HS-27A (cell line): ENCODE measurements at places on chromosomes 4 and X.

DNA sequence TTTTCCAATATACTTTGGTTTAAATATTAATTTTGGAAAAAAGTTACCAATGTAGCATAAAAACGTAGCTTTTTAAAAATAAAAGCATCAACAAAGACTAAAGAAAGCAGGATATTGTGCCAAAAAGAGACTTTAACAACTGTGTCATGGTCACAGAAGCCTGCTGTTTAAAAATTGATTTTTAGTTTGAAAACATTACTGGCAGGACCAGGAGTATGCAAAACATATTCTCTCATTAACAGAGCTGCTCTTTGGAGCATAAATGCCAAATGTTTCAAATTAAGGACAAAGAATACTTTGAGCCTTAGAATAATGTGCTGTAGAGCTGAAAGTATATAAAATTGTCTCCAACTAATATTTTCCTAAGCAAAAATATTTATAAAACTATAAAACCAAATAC is 279.0 kb downstream of the ARAP2 start:
- DNase-seq: no peak

DNA sequence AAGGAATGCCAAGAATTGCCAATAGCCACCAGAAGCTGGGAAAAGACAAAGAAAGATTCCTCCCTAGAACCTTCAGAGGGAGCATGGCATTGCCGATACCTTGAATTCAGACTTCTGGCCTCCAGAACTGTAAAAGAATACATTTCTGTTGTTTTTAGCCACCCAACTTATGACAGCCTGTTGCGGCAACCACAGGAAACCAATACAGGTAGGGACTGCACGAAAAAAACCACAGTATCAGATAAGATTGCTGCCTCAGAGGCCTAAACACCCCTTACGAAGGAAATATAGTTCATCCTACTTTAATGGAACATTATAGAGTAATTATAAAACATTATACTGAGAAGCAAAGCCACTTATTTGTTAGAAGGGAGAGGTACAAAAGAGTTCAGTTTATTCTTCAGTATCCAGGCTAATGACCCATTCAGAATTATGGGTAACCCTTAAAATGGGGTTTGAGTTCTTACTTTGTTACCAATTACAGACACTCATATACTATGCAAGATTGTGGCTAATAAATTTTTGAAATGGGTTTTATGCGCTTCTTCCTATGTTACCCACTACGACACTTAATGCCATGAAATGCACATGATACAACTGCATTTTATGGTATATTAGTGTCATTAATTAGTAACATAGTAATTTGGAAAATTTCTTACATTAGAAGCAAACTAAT is 37.4 kb upstream of the SMIM10L2A start:
- DNase-seq: no peak

DNA sequence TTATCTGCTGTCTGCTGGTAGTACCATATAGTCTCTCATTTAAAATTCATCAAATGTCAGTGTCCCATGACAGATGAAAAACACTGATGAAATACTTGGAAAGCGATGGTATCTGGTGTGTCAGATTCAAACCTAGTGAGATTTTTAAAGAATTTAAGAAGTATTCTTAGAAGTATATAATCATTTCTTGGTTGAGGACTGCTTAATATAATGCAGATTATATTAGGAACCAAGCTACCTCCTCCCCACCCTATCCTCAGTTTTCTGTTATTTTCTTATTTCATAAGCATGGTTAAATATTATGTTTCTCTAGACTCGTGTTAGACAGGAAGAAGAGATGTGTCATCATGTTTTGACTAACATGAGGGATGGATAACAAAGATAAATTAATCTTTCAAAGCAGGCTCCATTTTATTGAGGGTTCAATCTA is 118.5 kb downstream of the GLUD2 start:
- no peak for DNase-seq

DNA sequence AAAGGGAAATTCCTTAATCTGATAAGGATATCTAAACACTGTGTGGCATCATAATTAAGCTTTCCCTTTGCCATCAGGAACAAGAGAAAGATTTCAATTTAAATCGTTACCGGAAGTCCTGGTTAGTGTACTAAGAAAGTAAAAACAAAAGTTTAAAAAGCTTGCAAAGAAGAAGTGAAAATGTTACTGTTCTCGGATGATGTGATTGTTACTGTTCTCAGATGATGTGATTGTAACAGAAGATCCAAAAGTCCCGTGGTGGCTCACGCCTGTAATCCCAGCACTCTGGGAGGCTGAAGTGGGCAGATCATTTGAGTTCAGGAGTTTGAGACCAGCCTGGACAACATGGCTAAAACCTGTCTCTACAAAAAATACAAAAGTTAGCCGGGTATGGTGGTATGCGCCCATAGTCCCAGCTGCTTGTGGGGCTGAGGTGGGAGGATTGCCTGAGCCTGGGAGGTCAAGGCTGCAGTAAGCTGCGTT is 62.5 kb downstream of the RGS12 start:
- DNase-seq: no peak

DNA sequence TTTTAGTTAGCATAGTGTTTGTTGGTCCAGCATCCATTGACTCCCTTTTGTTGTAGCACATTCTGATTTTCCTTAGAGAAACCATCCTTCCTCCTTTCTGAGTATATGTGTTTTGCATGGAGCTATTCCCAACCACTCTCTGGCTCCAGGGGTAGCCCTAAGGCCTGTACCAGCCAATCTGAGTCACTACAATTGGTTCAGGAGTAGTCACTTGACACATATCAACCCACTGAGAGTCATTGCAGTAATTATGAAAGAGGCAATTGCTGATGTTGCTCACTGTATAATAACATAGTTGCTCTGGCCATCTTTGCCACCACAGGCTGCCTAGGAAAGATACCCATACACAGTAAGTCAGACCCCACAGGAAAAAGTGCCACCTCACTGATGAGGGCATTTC is 71.2 kb upstream of the GRID2 start:
- no peak for DNase-seq

GRCh38 chr4:188455062-188455752 is 316.0 kb downstream of the TRIML1 start:
- DNase-seq: no peak

DNA sequence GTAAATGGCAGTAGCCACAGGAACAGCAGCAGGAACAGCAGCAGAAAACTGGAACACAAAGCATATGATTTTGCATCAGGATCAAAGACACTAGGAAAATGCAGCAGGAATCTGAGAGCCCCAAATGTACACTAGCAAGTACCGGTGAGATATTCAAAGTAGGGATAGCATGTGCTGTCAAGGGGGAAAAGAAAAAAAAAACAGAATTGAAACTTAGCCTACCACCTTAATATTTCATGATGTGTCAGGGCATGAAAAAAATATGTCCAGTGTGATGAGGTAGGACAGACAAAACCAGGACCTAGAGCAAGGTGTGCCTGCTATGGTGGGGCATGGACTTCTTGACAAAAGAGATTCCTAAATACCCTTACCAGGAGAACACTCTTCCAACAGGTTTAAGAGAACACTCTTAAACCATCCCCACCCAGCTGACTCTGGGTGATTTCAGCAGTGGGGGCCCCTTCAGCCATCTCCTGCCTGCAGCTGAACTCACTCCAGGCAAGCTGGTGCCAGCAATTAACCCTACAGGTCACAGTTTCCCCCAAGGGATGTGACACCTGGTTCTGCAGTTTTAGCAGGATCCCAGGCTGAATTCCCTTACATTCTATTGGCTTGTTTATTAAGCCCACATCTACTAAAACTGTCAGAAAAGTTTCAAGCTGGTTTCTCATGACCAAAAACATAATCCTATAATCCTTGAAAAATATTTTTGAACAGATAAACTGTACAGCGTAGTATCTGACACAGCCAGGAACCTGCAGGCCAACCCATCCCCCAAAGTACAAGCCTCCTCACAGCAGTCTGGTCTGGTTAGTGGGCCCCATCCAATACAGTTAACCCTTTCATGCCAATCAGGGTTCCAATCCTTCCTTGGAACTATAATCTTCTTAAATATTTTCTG is 62.9 kb upstream of the FMR1 start:
- no peak for DNase-seq

DNA sequence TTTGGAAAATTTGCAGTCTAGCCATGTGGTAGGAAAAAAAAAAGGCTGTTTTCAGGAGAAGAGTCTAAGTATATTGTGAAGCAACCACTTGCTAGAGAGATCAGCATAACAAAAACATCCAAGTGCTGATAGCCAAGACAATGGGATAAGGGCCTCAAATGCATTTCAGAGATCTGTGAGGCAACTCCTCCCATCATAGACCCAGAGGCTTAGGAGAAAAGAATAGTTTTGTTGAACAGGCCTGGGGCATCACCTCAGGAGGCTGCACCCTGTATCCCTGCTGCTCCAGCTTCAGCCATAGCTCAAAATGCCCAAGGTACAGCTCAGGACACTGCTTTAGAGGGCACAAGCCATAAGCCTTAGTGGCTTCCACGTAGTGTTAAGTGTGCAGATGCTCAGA is 13.6 kb upstream of the GPR174 start:
- no peak for DNase-seq

- no peak for DNase-seq
Measured at GRCh38 chrX:69152417-69152841, 12.8 kb downstream of the PJA1 start.

GRCh38 chr4:147110473-147111367 is 165.1 kb upstream of the TTC29 start:
- DNase-seq: no peak

DNA sequence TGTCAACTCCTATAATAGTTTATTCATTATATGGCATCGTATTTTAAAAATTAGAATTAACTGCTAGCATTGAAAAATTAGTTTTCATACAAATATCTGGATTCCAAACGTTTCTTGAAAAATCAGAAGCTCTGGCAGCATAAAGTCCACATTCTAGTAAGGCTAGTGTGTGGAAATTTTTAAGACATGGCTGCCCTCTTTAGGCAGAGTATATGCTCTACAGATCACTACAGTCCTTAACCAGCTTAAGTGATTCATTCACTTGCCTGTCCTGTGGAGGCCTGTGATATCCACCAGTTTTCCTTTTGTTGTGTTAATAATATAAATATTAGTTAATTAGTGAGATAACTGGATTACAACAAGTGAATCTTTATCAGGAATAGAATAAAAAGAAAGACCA is 287.2 kb downstream of the OPHN1 start:
- no peak for DNase-seq
